Activated CD8-positive, alpha-beta memory T cell treated with anti-CD3 and anti-CD28 coated beads for 24 hours (primary cell): ENCODE measurements at places on chromosomes 11 and 22.

DNA sequence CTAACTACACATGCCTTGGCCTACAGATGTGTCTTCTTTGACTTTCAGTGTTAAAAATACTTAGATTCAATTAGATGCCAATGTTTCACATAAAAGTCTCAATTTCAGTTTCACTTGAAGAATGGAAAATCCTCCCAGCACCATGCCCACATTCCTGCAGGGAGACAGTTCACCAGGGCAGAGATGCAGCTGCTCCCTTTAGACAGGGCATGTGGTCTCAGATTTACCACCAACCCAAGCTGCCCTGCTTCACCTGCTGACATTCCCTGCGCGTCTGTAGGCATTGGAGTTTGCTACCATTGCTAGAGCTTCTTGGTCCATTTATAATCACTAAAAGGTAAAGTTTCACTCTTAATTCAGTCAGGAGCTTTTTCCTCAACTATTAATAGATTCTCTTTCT is 113.9 kb downstream of the ARFGAP2 start:
- DNase-seq: no peak

DNA sequence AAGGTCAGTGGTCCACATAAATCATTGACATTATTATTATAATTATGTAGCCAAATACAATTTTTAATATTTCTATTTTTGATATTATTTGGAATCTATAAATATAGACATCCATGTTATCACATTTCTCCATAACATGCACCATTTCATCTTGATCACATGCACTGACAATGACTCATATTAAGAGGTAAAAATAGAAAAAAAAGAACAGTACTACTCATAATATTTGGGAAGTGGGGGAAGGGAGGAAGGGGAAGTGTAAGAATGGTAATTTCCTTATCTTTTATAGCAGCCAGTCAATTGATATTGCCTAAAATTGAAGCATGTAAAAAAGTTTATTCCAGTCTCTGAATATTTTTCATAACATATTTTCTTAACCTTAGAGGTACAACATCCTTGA is 72.3 kb downstream of the ADM start:
- no peak for DNase-seq

GRCh38 chr11:87369888-87370287 is 332.2 kb downstream of the TMEM135 start:
- no peak for DNase-seq

DNA sequence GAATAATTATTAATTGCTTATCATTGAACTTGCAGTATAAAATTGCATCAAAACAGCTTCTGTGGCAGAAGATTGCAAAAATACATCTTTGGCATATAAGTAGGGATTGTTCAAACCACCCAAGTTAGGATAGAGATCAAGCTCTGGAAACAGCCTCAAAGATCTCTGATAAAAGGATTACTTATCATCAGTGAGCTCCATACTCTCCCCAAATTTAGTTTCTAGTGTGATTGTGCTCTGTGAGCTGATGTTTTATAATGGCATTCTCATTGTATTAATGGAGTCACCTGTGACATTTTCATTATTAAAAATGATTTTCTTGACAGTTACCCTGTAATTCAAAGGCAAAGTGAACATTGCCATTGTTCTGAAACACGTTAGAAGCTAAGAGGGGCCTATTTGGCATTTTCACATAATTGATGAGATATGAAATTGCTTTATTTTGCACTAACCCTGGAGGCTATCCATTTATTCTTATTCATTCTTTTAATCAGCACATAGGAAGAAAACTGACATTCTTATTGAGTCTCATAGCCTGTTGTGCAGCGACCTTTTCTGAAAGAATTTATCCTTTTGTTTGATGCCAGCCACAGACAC is 626.3 kb upstream of the ANO5 start:
- DNase-seq: no peak

DNA sequence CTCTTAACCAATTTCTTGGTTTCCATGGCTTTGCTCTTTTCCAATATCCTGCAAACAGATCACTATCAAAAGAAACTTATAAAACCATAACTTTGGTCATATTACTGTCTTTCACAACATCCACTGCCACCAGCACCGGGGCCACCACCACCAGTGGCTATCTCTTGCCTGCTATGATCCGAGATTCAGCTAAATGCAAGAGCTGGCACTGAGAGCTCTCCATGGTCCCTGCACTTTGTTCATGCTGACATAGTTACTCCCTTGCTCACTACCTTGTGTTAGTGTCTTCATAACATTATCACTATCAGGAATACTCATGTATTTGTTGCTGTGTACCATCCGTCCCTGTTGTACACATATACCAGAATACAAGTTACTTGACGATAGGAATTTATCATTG is 299.0 kb downstream of the ETS1 start:
- no peak for DNase-seq

DNA sequence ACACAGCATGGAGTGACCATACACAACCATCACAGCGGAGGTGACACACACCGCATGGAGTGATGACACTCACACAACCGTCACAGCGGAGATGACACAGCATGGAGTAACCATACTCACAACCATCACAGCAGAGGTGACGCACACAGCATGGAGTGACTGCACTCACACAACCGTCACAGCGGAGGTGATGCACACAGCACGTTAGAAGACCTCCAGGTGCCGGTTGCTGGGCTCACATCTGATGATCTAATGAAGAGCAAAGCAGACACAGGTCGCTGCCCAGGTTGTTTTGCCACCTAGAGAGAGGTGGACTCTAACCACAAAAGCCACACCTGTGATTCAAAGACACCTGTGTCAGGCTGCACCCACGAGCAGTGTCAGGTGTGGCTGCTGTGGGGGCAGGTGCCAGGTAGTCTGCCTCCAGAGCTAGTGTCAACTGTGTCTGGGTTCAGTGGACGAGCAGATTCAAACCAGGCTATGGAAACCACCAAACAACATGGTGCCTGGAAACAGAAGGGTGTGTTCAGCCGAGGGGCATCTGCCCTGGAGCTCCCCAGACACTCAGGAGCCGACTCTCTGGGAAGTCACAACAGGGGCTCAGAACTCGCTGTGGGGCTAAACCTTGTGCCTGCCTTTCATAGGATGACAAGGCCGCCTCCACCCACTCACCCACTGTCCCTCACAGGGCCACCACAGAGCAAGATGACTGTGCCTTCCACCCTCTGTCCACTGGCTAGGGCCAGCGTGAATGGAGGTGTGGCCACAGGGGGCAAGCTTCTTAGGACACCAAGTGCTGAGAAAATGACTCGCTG is 608.2 kb downstream of the TBC1D22A start:
- peak; percentile 38 for DNase-seq

- no peak for DNase-seq
Observed at GRCh38 chr11:69449320-69450063, 32.0 kb upstream of the LINC01488 start.

DNA sequence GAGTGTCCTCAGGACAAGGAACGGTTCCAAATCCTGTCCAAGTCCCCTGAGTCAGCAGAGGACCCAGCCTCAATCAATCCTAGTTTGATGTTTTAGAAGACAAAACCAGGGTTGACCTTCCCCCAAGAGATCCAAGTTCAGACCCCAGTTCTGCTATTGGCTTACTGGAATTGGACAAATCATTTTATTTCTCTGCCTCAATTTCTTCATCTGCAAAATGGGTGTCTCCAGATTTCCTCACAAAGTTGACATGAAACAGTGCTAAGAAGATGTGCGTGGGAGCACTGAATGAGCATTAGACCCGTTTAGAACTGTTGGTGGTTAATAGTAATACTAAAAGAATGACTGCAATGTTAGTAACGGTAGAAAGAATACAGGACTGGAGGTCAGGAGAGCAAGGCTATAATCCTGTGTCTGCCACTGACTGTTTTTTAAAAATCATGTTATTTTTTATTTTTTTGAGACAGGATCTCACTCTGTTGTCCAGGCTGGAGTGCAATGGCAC is 32.8 kb upstream of the SCUBE1 start:
- DNase-seq: no peak
